Fibroblast of skin of left quadriceps (primary cell): ENCODE measurements at places on chromosomes 1 and 21.

DNA sequence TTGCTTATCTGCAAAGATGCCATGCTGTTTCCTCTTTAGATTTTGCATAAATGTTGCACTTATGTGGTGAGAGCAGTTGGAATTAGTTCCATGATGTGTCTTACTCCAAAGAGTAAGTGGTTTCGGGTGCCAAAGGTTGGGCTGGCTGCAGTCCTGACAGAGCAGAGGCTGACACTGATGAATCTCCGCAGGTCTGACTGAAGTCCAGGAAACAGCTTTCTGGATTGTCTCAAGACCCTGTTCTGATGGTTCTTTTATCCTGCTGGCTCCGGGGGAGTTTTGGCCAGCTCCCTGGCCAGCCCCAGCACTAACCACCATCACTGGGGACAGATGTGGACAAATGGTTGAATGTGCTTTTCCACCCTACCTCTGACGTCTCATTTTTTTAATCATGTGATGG, 207.2 kb upstream of the KIAA0040 start:
- DNase-seq, result no peak

GRCh38 chr1:18410407-18410806, 70.3 kb upstream of the KLHDC7A start:
- DNase-seq, result no peak

GRCh38 chr1:23174426-23175110, 5.9 kb upstream of the LUZP1 start:
- DNase-seq, result no peak

GRCh38 chr1:24589200-24589599, 33.3 kb downstream of the NCMAP start:
- no peak for DNase-seq

- DNase-seq, result peak; percentile 96
These were observed 6.1 kb downstream of the IER5 start for GRCh38 chr1:181094416-181095212.

GRCh38 chr1:41242342-41243078, 404 bp upstream of the SCMH1 start:
- no peak for DNase-seq

DNA sequence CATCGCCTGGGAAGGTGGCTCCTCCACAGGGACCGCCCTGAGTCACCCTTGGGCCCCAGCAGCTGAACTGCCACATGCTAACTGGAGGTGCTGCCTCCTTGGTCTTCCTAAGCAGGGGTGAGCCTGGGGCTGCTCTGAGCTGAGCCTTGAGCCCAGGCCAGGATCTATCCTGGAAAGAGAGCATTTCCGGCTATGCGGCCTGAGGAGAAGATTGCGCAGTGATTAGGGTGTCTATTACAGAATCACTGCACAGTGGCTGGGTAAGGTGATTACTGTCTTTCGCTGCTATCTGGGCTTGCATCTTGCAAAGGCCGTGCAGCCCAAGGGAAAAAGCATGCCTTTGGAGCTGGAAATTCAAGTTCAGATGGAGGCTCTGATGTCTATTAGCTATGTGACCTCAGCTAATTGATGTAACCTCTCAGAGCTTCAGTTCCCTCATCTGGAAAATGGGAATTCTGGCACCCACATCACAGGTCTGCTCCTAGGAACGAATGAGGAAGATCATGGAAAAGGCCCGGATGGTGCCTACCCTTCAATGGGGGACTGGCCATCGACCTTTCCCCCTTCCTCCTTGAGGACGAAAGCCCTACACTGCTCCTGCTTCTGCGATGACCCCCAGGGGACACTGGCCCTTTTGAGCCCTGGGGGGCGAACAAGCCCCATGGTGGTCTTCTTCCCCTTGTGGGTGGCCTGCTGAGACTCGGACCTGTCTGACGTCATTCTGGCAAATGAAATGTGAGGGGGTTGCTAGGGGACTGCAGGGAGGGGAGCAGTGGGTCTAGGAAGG, 38.0 kb downstream of the GPR161 start:
- DNase-seq, result no peak

DNA sequence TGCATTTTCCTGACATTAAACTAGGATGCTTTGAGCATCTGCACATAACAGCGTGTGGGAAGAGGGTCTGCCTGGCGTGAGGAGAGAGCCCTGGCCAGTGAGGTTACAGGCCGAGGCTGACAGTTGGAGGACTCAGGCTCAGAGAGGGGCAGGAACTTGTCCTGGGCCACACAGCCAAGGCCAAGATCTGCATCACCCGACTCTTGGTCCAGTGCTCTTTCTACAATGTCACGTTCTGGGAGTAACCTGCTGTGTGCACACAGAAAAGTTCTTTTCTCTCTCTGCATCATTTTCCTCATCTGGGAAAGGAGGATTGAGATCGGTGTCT, 42.8 kb upstream of the RUNX3 start:
- no peak for DNase-seq

GRCh38 chr1:83967336-83967735, 31.6 kb downstream of the TTLL7 start:
- DNase-seq, result no peak

GRCh38 chr1:81170721-81171120, 630.0 kb upstream of the ADGRL2 start:
- DNase-seq, result no peak

- DNase-seq, result no peak
These were observed 267.3 kb downstream of the LTN1 start for GRCh38 chr21:28725396-28725795.

DNA sequence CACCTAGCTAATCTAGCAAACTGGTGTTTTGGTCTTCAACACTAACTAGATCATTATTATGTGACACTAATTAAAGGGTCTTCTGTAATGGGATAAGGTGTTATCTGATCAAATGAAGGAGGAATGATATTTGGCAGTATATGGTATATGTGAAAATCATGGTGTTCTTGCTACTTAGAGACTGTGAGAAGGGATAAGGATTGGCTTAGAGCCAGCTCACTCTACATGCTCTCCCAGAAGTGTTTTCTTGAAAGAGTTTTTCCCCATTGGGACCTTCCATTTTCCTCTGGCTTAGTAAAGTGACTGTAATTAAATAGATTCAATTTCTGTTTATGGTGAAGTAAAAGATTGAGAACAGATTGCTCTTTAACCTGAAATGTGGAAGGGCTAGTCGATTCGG, 71.2 kb upstream of the RGL1 start:
- no peak for DNase-seq

- DNase-seq, result no peak
These were observed 72.2 kb downstream of the PLEKHA6 start for GRCh38 chr1:204287466-204287891.

DNA sequence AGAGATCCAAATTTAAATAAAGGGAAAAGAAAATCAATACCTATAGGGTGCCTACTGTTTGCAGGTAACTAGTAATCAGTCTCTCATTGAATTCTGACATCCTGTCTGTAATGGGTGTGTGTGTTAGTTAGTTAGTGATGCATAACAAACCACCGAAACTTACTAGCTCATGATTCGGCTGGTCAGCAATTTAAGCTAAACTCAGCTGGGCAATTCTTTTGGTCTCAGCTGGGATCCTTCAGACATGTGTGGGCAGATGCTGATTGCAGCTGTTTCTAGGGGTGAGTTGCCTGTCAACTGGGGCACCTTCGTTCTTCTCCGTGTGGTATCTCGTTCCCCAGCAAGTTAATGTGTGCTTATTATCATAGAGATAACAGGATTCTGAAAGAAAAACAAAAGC, 40.2 kb upstream of the ZNF124 start:
- DNase-seq, result no peak

DNA sequence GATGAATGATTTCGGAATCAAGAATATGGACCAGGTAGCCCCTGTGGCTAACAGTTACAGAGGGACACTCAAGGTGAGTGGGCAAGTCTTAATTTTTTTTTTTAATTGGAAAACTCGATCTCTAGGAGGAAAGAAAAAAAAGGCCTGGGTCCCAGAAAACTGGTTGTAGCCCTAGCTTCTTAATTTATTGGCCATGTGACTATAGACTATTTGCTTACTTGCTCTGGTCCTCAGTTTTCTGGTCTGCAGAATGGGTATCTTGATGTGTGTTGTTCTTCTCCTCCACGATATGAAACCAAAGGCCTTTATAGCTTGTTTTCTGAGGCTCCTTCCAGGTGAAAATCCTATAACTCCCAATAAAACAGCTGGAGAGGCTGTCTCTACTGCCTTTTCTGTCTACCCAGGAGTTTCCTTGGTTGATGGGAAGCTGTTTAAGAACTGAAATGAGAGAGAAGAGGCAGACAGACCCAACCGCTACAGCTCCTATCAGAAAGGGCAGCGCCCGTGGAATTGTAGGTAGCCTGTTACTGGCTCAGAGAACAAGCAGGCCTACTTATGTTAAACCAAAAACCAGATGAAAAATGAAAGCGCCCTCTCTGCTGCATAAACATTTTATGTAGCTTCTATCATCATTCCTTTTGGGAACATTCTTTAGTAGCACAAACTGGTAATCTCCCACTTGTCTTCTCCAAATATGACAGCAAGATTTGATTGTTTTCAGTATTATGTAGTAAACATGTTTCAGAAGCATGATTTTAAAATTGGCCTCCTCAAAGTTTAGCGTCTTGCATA, 4.5 kb downstream of the ETS2 start:
- DNase-seq, result no peak

DNA sequence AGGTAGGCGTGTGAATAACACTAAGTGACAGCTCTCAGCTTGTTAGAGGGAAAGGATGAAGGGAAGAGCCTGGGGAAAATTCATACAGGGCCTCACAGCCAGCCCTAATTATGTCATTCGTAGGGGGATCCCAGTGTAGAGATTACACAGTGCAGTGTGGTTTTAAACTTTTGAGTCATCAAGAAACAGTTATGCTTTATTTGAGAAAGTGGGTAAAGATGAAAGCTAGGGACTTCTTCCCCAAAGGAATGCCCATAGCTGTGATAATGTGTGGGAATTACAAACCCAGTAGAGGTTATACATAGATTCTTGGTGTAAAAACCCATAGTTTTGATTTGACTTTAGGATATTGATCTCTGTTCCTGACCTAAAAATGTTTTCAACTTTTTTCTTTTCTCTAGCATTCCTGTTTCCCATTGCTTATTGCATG, 1.9 kb downstream of the TTF2 start:
- DNase-seq, result no peak

GRCh38 chr21:32141318-32141633, 137.6 kb downstream of the MIS18A start:
- no peak for DNase-seq

GRCh38 chr21:33105088-33105487, 35.1 kb downstream of the OLIG1 start:
- DNase-seq, result no peak

- DNase-seq, result no peak
These were observed 68.3 kb upstream of the GJB5 start for GRCh38 chr1:34686531-34686930.

GRCh38 chr1:77820121-77820520, 40.7 kb downstream of the MIGA1 start:
- DNase-seq, result no peak

GRCh38 chr1:116337398-116337797, 35.6 kb upstream of the ATP1A1 start:
- DNase-seq, result no peak

- no peak for DNase-seq
These were observed 5.2 kb downstream of the BCAR3 start for GRCh38 chr1:93676427-93676826.

GRCh38 chr1:94624203-94624602, 82.6 kb upstream of the F3 start:
- DNase-seq, result no peak

DNA sequence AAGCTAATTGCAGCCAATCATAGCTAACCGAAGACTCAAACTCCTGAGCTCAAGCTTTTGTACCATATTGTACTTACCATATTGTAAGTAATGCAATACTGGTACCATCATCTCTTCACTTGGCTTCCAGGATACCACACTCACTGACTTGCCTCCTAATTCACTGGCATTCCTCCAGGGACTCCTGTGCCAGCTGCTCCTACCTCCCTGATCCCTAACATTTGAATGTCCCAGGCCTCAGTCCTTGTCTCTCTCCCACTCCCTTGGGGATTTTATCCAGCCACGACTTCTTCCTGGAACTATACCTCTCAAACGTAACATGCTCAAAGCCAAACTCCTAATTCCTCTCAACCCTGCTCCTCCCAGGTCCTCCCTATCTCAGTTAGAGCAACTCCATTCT, 33.8 kb downstream of the USP48 start:
- no peak for DNase-seq

GRCh38 chr1:147245586-147246021, 3.1 kb downstream of the CHD1L start:
- DNase-seq, result no peak

DNA sequence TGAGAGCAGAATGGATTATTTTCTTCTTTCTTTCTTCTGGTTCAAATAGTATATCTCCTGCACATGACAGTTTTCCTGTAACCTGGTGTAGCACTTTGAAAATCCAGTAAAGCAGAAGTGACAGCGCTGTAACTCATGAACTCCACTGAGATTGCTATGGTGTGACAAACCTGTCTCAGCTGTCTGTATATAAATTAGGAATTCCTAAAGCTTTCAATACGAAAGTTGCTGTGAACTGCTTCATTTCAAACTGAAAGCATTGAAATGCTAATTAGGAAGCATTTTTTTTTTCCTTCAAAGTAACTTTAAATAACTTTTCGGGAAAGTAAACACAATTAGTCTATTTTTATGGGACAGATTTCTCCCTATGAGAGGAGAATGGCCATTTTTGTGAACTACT, 646.9 kb upstream of the ZP4 start:
- DNase-seq, result no peak
